ENCODE measurements at places on chromosomes 4 and X.

- no peak for DNase-seq
Observed at GRCh38 chr4:127685292-127685691, 44.9 kb upstream of the SLC25A31 start.

GRCh38 chrX:18173494-18174180, 47.0 kb downstream of the BEND2 start:
- no peak for DNase-seq

GRCh38 chr4:138263247-138263816, 21.2 kb upstream of the SLC7A11 start:
- DNase-seq, result no peak

GRCh38 chr4:80033581-80033980, 39.4 kb downstream of the ANTXR2 start:
- no peak for DNase-seq

GRCh38 chrX:47619486-47620302, at the start of gene SYN1:
Gene SYN1, minus strand, starts transcription at chrX:47619857. Its CDS starts 129 bp downstream, at chrX:47619728.
- peak; percentile 60 for DNase-seq

GRCh38 chr4:7708981-7709380, 230.7 kb downstream of the AFAP1 start:
- no peak for DNase-seq

DNA sequence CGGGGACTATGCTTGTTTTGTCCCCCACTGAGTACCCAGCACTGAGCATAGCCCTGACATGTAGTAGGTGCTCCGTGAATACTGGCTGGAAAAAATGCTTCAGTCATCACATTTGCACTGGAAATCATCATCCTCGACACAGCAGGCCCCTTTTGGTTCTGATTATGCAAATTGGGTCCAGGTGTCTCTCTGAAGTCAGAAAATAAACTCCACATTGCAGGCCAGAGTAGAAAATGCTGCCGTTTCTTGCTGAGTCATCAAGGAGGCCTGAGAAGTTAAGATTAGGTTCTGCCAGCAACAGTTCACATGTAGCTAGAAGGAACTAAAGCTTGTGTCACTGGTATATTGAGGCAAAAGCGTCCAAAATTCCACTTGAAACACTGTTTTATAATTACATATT, 15.0 kb upstream of the STK32B start:
- DNase-seq, result no peak

DNA sequence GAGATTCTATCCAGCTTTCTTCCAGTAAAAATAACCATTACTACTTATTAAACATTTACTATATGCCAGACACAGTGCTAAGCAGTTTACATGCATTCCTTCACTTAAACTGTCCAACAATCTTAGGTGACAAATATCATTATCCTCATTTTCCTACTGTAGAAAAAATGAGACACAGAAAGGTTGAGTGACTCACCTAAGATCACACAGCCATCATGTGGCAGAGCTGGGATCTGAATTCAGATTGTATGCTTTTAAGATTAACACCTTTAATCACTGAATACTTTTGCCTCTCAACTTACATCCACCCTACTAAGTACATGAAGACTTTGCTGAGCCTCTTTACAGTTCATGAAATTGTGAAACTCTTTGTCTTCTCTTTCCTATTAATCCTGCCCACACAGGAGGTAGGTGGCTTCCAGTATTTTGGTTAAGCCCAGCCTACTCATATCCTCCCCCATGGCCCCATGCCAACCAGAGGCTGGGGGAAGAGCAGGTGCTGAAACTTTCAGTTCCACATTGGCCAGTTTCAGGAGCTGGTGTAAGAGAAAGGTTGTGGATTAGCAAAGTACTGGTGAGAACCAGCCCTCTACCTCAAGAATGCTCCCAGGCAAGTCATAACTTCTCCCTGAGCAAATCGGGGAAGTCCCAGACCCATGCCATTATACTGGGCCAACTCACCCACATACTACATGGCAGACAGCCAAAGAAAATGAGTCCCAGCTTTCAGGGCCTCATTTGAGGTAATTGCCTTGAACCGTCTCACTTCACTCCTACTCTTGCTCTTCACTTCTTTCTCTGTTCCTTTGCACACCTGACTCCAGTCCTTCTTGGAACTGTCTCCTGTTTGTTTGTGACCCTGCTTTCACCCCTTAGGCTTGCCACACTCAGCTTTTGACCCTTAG, 211.1 kb downstream of the GUCY2F start:
- DNase-seq, result no peak

GRCh38 chr4:139241784-139242151, 38.3 kb downstream of the MGARP start:
- no peak for DNase-seq

DNA sequence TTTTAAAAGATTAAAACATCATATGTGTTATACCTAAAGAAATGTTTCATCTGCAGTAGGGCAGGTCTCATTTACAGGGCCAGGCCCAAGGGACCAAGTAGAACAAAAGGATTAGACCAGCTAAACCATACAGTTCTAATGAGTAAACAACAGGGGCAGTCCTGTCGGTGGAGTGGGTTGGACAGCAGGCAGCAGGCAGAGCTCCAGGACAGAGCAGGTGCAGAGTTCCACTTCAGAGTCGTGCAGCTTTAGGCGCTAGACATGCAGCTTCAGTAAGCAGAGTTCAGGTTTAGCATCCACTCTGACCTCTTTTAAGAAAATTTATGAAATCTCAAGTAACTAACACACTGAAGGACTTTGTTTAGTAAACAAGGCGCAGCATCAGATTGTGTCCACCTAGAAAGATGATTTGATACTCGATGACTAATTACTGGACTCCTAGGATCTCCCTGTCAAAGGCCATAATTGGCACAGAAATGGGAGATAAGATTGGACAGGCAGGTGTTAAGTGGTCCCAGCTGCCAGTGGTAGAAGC, 487.7 kb upstream of the INTU start:
- no peak for DNase-seq

GRCh38 chrX:72027914-72028307, 103.8 kb downstream of the RTL5 start:
- no peak for DNase-seq

DNA sequence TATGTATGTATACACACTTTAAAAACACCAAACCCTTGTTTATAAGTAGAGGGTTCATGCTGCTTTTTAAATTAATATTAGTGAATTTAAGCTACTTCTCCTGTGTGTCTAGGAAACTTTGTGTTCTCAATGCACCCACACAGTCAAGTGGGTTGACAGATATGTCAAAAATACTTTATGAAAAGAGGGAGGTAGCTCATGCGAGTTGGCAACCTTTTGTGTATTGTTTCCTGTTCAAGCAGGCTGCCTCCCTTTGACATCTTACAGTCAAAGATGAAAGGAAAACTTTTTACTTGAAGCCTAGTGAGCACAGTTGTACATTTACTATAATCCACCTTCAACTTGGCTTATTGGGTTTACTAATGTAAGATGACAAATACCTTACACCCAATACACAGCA, 218.4 kb downstream of the KLHL13 start:
- DNase-seq, result no peak

DNA sequence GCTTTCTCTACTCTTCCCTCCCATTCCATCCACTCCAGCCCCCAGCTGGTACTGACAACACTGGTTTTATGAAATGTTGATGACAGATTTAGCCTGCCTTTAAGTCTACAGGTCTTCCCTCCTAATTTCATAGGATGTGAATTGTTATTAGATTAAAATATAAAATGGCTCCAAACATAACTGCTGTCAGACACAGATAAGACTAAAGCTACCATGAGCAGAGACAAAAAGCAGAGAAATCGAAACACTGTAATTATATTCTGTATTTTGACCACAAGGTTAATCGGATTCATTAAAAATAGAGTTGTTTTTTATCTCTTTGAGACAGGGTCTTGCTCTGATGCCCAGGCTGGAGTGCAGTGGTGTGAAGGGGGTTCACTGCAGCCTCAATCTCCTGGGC, 28.3 kb downstream of the SEC24D start:
- DNase-seq, result no peak

DNA sequence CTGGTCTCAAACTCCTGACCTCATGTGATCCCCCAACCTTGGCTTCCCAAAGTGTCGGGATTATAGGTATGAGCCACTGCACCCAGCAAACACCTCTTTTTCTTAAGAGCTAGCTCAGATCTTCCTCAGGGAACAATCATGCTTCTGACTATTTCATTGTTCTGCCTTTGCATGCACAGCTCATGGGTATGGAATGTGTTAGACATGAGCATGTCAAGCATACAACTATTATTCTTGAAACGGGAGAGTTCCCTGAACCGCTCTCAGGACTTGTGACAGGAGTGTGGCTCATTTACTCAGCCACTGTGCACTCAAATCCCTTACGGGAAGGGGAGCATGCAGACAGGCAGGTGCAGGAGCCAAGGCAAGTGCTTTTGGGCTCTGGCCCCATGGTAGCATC, 231.7 kb upstream of the TAPT1 start:
- DNase-seq, result no peak

- no peak for DNase-seq
Observed at GRCh38 chrX:66731398-66731797, 92.5 kb upstream of the EDA2R start.

- DNase-seq, result no peak
Observed at GRCh38 chrX:53086464-53086863, 4.3 kb downstream of the TSPYL2 start.

DNA sequence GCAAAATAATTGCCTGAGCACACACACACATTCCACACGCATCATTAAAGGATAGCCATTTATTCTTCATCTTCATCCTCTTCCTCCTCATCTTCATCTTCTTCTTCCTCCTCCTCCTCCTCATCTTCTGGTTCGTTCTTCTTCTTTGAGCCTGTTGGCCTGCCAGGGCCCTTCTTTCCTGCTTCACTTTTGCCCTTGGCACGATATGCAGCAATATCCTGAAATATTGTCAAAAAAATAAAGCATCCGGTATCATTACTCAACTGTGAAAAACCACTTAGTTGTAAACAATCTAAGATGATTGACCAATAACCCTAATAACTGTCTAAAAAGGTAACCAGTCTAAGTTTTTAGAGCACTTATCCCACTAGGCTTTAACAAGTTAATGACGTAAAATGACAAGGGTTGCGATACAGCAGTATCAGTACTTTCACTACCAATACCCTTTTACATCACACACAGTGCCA, 2.1 kb downstream of the HMGB2 start:
- DNase-seq, result no peak

DNA sequence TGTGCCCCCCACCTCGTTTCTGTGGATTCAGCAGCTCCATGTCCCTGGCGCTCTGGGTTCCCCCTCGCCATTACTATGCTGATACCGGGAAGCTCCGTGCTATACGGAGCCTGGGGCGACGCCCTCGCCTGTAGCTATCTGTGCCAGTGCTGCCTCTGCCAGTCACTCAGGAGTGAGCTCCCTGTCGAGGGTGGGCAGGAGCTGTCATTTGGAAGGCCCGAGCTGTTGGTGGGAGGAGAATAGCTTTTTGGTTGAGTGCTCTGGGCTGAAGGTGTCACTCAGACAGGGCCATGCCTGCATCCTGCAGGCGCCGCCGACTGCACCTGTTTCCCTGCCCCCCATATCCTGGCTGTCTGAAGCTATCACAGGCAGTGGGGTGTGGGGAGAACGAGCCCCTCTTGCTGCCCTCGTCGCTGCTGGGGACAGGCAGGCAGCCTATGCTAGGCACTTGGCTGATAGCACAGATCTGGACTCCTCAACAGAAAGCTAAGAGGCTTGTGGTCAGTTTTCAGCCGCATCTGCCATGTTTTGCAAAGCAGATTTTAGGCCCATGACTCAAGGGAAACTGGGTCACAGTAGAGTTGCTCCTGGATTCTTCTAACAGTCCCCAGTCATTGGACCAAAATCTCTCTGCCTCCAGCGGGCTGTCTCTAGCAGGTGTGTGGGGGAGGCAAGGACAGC, 31.8 kb downstream of the CPLX1 start:
- no peak for DNase-seq

- no peak for DNase-seq
Observed at GRCh38 chr4:53706422-53707032, 115.2 kb upstream of the LNX1 start.

DNA sequence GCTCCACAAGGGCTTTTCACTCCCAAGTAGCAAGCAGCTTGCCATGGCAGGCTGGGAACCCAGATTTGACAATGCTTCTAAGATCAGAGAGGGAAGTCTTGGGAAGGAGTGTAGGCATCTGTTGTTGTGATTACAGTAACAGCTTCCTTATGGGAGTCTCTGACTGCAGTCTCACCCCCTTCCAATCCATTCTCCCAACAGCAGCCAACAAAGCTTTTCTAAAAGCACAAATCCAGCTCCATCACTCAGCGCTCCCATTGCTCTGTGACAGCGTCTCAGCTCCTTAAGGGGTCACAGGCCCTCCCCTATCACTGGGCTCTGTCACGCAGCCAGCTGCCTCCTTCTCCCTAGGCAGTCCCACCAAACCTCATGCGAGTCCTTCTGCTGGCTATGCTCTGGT, 7.1 kb downstream of the IGFBP7 start:
- DNase-seq, result no peak

DNA sequence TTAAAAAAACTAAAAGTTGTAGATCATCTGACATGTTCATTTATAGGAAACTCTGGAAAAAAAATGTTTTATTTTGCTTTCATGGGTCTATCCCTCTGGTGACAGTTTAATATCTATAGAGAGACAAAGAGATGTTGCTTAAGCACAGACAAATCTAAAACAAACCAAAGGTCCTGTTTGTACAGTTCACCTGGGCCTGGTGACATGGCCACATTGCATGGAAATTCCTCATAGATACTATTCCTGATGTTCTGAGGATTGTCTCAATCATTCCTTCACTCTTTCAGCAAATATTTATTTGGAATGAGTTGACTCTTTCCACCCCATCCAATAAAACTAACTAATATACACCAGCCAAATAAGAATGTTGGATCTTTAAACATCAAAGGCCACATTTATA, 259.1 kb upstream of the NOCT start:
- DNase-seq, result no peak

- DNase-seq, result no peak
Observed at GRCh38 chr4:182575225-182575624, 332.0 kb downstream of the TENM3 start.

- DNase-seq, result peak; percentile 50
Observed at GRCh38 chrX:43656005-43656494, at the start of gene MAOA. Gene MAOA, plus strand, starts transcription at chrX:43656299. Its CDS starts 43 bp downstream, at chrX:43656342.

- DNase-seq, result no peak
Observed at GRCh38 chrX:16418650-16419049, 231.3 kb upstream of the S100G start.

GRCh38 chrX:103063191-103063845, 653 bp downstream of the BEX1 start:
- DNase-seq, result no peak

DNA sequence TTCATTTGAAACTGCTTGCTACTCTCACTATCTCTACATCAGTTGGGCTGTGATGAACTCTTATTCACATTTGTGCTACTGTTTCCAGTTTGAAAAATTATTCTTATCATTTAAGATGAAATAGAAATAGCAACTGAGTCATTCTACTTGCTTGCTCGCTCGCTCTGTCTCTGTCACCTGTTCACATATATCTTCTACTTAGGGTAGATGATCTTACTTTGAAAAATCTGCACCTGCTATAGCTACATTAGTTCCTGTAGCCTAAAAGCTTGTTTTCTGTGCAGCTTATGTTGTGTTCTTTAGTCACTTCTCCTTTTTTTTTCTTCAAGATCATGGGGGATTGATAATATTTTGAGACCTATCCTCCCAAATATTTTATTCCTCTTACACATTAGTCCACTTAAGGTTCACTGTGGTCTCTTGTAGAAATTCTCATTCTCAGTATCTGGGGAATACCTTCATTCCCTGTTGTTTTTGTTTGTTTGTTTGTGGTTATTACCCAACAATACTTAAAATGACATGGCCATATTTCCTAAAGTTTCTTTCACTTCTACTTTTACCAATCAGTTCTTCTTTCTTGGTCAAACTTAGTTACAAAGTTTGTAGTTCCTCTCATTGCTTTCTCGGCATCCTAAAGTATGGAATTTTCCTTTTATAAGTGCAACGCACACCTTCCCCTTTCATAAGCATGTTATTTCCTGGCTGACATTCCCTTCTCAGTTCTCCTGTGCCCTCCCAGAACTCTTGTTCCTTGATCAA, 36.5 kb downstream of the CLCN5 start:
- no peak for DNase-seq

Measured in hippocampal formation (tissue), 2 donors.